Fibroblast of mammary gland (primary cell): ENCODE measurements at places on chromosomes 7 and 10.

DNA sequence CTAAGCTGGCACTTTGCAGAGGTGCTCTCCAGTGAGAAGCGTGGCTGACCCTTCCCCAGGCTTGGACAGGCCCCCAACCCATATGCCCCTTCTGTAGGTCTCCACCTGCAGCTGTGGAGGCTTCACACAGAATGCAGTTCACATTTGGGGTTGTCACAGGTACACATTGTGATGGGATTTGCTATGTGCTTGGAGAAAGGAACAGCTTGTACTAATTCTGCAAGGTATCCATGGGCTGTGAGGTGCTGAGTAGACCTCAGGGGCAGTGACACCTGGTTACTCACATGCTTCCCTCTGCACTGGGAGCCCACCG lies 188.9 kb downstream of the CXCL12 start:
- DNase-seq, result no peak

- DNase-seq, result no peak
Observed at GRCh38 chr10:89138755-89139490, 68.2 kb downstream of the CH25H start.

GRCh38 chr7:40220421-40220911 lies 85.7 kb downstream of the SUGCT start:
- peak; percentile 80 for DNase-seq

- peak; percentile 45 for DNase-seq
Observed at GRCh38 chr7:98855610-98856422, 14.0 kb downstream of the TMEM130 start.

DNA sequence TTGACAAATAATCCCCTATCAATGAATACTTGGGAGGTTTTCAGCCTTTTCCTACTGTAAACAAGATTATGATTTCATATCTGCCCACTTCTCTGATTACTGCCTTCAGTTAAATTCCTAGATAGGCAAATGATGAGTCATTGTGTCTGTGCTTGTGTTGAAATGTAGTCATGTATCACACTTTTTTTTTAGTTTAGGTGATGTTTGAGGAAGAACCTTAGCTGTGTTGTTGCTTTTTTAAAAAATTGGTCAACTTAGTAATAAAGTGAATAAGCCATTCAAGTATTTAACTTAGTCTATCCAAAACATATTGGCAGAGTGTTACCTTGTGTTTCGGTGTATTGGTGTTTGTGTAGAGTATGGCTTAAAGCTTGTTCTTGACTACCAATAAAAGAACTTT lies 60.0 kb downstream of the WAC start:
- peak; percentile 77 for DNase-seq

GRCh38 chr10:109837384-109837783 lies 85.9 kb downstream of the XPNPEP1 start:
- no peak for DNase-seq

DNA sequence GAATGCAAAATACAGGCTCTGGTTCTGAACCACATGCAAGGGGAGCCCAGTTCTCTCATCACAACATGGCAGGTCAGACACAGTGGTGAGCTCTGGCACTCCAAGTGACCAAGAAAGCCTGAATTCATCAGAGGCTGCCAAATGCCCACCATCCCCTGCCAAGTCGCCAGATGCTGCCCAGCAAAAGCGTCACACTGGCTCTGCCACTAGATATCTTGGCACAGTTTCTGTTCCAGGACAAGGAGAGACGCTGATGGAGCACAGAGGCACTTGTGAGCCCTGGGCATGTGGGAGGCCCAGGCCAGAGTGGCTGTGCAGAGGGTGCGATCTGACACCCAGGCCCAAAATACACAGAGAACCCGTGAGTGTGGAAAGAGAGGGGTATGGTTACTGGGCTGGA lies 57.8 kb downstream of the GAD2 start:
- no peak for DNase-seq

GRCh38 chr10:101014966-101015581 lies 15.5 kb downstream of the LZTS2 start:
- DNase-seq, result peak; percentile 98

DNA sequence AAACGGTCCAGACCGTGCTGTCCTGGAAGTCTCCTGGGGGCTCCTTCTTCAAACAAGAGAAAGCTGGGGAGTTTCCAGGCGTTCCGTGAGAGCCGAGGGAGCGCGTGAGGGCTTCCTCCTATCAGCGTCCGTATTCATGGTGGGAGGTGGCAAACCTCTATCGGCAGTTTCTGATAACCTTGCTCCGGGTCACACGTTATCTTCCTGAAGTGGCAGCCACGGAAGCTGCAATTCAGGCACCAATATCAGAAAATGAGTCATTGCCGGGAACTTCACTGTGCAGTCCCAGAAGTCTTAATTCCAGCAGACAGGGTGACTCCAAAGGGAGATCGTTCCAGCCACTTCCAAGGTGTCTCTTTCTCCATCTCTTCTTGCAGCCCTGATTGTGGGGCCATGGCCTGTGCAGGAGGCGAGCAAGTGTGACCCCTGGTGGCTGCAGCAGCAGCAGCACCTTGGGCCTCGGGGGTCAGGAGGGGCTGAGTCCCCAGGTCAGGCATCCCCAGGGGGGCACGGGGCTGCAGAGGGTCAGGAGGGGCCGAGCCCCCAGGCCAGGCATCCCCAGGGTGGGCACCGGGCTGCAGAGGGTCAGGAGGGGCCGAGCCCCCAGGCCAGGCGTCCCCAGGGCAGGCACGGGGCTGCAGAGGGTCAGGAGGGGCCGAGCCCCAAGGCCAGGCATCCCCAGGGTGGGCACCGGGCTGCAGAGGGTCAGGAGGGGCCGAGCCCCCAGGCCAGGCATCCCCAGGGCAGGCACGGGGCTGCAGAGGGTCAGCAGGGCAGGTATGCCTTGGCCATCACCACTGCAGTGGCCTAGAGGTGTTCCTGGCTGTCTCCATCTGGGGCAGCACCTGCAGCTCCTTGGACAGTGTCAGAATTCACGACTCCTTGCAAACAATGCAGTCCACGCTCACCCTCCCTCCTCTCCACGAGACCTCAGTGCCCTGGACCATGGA lies 538.7 kb downstream of the DNAJB6 start:
- DNase-seq, result peak; percentile 8
